ENCODE measurements at places on chromosomes 13 and 19.
A peak's percentile ranks its signal among the peaks of the same experiment; 100 is the strongest.

DNA sequence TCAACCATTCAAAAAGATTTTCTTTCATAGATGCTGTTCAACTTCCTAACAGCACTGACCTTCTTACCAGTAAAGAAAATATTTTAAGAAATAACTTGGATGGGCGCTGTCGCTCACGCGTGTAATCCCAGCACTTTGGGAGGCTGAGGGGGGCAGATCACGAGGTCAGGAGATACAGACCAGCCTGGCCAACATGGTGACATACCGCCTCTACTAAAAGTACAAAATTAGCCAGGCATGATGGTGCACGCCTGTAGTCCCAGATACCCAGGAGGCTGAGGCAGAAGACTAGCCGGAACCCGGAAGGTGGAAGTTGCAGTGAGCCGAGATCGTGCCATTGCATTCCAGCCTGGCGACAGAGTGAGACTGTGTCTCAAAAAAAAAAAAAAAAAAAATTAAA lies 865.7 kb upstream of the SLC10A2 start:
- DNase-seq = no peak

DNA sequence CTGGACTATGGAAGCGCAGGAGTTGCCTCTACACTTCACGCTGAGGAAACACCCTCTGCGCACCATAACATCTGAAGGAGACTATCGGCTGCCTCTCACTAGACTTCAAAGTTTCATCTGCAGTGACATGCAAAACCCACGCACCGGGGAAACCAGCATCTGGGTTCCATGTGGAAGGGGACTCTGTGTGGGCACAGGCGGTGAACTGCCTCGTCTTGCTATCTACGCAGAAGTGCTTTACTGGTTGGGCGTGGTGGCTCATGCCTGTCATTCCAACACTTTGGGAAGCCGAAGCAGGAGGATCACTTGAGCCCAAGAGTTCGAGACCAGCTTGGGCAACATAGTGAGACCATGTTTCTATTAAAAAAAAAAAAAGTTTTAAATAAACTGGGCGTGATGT lies 116.4 kb downstream of the STK24 start:
- no peak for DNase-seq

DNA sequence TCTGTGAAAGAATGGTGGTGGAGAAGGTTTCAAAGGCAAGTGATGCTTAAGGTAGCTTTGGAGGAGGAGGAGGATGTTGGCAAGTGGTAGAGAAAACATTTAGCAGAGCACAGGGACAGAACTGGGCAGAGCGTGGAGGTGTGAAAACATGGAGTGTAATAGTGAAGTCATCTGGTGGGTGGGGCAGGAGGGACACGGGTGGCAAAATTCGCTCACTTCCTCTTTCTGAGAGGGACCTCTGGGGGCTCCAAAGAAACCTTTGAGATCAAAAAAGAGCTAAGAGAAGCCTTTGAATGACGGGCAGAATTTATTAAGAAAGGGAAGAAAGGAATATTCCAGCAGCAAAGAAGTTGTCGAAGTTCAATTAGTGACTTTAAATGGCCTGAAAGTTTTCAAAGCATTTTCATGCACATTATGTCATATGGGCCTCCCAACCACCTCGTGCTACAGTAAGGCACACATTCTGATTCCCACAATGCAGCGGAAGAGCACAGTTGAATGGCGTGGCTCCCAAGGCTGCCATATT lies 82.8 kb downstream of the STARD13 start:
- no peak for DNase-seq

DNA sequence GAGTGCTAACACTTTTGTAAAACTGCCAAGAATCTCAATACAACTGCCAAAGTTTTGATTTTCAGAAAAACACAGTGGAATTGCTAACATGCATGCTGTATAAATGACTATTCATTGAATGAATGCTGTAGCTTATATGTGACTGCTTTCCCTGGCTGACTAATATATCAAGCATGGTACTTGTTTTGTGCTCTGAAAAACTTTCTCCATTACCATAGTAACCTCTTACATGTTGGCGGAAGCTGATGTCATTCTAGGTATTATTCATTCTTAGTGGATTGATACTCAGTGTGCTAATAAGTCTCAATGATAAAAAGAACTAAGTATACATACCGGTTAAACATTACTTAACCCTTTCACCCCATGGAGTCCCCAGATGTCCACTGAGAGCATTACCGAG lies 166.1 kb upstream of the MYO16 start:
- DNase-seq = peak; percentile 83

- DNase-seq = no peak
These were observed 17.1 kb downstream of the CLN5 start for GRCh38 chr13:77009011-77009410.

DNA sequence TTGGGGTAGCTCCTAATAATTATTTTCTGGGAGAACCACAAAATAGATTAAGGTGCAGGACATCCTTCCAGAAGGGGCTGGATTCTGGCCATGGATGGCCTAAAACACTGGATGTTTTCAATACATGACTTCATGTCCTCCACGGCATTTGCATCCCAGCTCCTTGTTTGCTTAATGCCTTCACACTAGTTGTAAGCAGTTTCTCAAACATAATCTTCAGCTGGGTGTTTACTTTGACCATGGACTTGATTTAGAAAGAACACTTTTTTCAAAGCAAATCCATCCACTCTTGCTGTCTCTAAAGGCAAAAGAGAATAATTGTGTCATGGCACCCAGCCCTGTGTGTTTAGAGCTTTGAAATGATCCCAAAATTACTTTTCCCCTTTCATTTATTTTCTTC lies 82.5 kb upstream of the GSX1 start:
- DNase-seq = no peak

GRCh38 chr13:110779022-110779421 lies 65.5 kb downstream of the ING1 start:
- peak; percentile 4 for DNase-seq

DNA sequence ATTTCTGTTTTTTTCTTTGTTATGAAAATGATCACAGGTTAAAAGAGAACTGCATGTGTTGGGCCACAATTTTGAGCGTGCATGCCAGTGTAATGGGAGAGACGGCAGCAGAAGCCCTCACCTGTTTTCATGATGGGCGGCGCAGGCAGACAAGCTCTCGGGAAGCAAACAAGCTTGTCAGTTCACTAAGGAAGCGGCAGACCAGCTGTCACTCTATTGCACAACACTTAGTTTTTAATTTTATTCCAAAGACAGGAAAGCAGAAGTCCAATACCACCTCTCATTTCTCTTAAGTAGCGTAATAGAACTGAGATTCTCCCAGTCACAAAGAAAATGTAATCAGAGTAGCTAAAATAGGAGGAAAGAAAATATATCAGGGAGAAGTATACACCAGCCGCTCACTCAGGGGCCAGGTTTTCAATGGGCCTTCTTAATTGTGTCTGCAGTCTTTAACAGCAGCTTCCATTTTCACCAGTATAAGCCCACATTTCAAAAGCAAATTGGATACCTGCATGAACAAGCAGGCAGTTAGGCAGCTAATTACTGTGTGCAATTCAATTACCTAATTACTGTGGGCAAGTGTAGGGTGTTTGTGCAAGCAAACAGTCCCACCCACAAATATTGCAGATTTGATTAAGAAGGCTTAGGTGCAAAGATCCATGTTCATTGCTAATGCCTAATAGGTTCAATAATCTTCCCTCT lies 711.4 kb downstream of the DIAPH3 start:
- DNase-seq = no peak

DNA sequence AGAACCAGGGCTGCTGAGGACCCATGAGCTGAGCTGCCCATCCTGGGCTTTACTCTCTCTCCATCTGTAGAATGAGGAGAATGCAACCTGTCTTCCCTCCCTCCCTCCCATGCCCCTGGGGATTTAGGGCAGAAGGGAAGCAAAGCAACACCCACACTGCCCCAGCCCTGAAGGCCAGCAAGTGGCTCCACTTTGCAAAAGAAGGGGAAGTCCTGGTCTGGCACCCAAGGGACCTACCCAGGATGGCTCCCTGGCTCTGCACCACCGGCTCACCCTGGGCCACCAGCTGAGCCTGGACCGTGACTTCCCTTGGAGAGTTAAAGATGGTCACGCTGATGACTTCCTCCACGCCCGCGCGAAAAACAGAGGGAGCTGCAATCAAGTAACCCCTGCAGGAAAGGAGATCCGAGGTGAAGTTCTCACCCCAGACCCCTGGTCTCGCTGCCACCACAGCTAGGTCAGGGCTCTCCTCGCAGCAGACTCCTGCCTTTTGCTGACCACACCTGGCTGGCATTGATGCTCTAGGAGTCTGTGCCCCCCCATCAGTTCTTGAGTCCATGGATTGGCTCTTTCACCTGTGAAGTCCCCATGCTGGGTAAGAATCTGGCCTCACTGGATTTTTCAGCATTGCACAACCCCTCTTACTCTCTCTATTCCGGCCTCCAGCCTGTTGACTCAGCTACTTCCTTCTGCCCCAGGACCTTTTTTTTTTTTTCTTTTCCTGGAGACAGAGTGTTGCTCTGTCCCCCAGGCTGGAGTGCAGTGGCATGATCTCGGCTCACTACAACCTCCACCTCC lies 4.6 kb downstream of the CPAMD8 start:
- peak; percentile 6 for DNase-seq

DNA sequence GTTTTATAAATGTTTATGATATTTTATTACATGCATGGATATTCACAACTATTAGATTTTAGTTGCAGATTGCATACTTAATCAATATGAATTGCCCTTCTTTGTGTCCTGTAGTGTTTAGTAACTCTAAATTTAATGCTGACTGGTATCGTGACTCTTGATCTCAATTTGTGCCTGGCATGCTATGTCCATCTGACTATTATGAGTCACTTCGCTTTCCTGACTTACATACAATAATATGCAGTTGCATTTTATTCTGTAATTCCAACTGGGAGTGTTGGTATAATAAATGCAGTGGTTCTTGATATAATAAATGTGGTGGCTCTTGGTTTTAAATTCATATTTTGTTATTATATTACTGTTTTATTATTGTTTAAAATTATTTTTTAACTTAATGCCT lies 277.5 kb downstream of the LIG4 start:
- peak; percentile 37 for DNase-seq

DNA sequence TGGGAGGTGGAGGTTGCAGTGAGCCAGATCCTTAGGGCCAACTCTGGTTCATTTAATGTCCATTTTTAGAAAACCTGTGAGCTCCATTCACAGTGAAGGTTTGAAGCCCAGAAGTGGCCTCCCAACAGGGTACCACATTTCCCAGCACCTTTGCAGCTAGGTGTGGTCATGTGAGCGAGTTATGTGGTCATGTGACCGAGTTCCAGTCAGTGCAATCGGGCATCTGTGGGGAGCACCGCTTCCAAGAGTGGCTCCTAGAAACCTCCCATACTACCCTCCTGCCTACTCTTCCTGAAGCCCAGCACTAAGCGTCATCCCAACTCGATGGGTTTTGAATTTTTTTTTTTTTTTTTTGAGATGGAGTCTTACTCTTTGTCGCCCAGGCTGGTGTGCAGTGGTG lies 663 bp upstream of the PLA2G4C start:
- no peak for DNase-seq

DNA sequence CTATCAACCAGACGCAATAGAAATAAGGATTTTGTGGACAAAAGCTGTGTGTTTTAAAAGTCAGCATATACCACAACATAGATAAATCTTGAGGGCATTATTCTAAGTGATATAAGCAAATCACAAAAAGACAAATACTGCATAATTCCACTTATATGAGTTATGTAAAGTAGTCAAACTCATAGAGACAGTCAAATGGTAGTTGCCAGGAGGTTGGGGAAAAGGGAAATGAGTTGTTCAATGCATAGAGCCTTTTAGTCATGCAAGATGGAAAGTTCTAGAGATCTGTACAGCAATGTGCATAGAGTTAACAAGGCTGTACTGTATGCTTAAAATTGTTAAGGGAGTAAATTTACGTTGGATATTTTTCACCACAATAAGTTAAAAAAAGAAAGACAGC lies 244.7 kb downstream of the DCT start:
- no peak for DNase-seq

GRCh38 chr13:79602936-79603335 lies 122.0 kb downstream of the NDFIP2 start:
- DNase-seq = no peak

DNA sequence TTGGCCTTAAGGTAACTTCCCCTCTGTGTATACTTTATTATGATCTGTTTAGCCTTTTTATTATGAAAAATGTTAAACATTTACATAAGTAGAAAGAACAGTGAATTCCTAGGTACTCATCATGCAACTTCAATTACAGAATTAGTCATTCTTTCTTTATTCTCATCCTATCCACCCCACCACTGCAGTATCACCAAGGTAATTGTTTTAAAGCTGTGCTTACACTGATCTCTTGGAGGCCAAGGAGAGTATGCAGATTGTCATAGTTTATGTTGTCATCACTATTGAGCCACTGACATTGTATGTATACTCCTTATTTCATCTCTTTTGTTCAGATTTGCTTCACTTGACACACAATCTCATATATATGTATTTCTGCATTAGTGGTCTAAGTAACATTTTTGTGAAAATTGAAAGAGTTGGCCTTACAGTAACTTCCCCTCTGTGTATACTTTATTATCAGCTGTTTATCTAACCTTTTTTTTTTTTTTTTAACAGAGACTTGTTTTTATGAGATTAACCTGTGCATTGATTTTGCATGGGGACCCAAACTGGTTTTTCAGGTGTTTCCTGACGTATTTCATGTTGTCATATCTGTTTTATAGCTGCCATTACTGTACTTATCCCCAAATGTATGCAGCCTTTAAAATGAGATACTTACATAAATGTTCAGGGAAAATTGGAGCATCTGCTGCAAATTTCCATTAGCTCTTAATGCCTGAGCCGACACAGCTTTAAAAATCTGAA lies 4.5 kb downstream of the ZNF507 start:
- DNase-seq = no peak

GRCh38 chr13:100063906-100064305 lies 25.0 kb upstream of the PCCA start:
- no peak for DNase-seq

- no peak for DNase-seq
These were observed 77.7 kb downstream of the ZNF726 start for GRCh38 chr19:23992348-23992747.

DNA sequence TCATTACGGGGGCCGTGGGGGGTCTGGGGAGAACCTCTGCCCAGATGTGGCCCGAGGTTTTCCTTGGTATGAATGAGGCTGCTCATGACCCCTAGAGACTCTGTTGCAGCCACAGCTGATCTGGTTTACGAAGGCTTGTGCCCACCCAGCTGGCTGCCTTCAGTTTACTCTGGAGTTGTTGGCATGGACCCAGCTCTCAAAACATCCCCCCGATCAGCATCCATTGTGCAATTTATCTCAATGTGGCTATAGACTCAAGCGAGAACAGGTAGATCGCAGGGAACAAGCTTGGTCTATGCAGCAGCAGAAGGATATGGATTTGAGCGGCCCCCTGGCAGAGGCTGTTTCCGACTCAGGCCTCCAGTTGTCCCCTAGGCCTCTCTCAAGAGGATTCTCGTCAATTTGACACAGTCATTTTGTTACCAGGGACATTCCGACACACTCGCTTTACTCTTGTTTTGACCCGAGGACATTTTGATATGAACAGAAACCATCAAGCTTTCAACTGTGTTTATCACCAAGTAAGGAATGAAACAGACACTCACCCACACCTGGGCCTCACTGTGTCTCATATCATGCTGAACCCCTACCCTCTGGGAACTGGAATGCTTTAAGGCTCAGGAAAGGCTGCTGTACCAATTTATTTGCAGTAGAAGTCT lies 161.5 kb downstream of the KATNAL1 start:
- no peak for DNase-seq

GRCh38 chr19:8045872-8046568 lies 6.5 kb upstream of the CCL25 start:
- no peak for DNase-seq

GRCh38 chr13:80668452-80668851 lies 327.5 kb upstream of the SPRY2 start:
- DNase-seq = no peak

- no peak for DNase-seq
These were observed 10.5 kb upstream of the NTN5 start for GRCh38 chr19:48683349-48683748.

All from adipocyte (in vitro differentiated cells).